ENCODE measurements at places on chromosomes 1 and 21.

DNA sequence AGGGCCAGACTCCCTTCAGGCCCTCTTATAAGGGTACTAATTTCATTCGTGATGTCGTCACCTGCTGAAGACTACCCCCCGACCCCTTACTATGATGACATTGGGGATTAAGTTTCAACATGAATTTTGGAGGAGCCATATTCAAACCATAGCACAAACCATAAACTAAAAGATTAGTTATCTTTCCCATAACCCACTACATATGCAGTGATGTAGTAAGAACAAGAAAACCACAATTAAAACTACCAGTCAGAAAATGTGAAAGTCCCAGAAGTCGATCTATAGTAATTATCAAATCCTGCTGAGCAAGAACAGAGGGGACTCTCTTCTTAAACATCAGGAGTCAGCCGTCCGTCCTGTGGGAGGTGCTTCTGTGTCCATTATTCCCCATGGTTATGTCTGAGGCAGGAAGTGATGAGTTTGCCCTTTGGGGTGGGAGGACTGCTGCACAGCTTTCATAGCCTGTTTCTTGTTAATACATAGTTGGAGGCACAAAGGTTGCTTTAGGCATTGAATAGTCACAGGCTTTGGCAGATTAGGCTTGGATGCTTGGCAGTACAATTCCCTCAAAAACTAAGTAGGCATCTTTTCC, 35.9 kb upstream of the PTGFRN start:
- no peak for DNase-seq

GRCh38 chr1:82001345-82001744, 200.6 kb downstream of the ADGRL2 start:
- DNase-seq: no peak

- DNase-seq: no peak
Measured at GRCh38 chr21:46297338-46298271, 11.5 kb downstream of the YBEY start.

DNA sequence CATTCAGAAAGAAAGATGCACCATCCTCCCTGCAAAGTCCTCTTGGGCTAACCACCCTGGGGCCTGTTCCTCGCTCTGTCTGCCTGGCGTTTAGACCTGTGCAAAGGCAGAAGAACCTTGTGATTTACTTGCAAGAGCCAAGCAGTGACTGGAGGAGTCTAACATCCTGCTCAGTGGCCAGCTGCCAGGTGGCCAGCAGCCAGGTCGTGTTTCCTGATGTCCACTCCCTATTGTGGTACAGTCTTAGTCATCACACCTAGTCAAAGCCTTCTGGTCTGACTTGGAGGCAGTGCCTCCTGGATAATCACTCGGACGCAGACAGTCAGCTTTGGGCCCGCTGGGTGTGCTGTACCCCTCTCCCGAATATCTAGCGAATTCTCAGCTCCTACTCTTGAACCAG, 118.1 kb downstream of the PGBD5 start:
- DNase-seq: no peak

- DNase-seq: no peak
Measured at GRCh38 chr1:118989006-118989815, 1.1 kb upstream of the TBX15 start.

GRCh38 chr1:212470059-212470458, 37.3 kb downstream of the NENF start:
- DNase-seq: no peak

GRCh38 chr1:29828526-29829447, 592.5 kb downstream of the PTPRU start:
- DNase-seq: no peak

DNA sequence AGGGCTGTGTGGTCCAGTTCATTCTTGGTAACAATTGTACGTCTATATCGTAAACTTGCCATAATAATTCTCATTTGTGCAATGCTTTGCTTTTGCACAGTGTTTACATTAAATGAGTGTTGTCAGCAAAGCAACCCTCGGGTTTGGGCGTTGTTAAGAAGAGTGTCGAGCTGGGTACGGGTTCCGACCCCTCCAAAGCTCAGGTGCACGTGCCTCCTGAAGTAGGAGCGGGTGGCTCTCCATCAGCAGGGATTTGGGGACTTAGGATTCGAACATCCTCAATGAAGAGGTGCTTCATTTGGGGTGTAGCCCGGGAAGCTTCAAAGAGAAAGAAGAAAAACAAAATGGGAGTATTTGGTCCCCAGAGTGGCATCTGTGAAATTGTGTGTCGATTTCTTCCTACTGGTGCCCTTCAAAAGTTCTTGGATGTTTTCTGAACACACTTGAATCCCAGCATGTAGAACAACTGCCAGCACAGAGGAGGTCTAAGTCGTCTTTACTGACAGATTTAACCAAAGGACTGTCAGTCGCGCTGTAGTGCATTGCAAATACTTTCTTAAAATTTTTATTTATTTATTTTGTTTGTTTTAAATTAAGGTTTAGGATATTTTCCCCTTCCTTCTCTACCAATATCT, 1.1 kb downstream of the TRIM58 start:
- DNase-seq: no peak

DNA sequence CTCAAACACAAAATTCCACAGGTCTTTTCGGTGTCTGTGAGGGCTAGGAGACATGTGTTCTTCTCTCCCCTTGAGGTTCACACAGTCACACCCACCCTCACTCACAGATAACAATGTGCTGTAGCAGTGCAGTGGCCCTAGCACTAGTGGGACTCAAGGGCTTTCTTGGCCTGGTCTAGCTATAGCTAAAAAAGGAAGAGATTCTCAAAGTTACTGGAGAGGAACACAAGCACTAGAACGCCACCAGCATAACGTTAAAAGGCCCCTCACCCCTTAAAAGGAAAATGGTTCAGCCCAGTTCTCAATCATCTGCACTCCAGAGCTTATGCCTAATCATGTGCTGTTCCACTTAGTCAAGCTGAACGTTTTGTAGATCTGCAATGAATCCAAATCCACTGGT, 39.5 kb downstream of the RGS8 start:
- no peak for DNase-seq

GRCh38 chr1:29900104-29900679, 663.9 kb downstream of the PTPRU start:
- no peak for DNase-seq

DNA sequence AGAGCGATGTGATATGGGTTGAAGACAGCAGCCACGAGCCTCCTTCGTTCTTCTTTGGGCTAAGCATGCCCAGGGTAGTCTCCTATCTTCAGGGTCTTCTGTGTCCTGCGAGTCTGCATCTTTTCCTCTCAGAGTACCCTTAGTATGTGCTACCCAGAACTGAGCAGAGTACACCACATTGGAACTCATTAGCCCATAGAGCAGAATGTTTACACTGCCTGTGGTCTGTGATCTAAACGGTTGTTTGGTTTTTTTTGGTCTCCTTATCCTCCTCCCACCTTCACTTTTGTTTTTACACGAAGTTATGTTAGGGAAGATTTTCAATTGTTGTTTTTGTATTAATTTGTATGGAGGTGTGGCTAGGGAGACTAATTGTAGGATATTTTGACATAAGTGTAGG, 126.4 kb downstream of the NEK7 start:
- DNase-seq: no peak

DNA sequence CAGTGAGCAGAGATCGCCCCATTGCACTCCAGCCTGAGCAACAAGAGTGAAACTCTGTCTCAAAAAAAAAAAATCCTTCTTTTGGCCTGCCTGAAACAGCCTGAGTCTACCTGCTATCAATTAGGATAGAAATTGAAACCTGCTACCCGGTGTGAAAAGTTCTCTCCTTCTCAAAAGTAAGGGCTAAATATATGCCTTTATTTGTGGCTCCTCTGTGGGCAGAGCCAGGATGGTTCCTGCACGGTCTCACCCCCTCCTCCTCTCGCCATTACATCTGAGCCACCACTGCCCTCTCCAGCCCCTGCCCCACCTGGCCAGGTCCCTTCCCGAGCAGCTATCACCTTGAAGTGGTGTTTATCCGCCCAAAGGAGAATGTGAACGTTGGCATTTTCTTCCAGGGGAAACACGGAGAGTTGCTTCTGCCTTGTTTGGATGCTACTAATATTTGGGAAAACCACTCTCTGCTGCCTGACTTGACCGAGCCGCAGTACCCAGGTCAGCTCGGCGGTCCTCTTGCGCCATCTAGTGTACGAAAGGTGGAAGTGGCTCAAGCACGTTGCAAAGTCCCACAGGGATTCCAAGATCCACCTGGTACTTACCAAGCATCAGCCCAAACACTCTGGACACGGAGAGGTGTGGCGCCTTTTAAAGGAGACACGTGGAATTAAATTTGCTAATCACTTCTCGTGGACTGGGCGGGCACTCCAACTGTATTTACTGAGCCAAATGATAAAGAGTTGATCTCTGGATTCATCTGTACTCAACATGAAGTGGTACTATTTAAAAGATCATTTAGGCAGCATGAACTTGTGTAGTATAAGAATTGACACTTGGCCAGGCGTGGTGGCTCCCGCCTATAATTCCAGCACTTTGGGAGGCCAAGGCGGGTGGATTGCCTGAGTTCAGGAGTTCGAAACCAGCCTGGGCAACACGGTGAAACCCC, 31.9 kb downstream of the SETD4 start:
- peak; percentile 68 for DNase-seq

DNA sequence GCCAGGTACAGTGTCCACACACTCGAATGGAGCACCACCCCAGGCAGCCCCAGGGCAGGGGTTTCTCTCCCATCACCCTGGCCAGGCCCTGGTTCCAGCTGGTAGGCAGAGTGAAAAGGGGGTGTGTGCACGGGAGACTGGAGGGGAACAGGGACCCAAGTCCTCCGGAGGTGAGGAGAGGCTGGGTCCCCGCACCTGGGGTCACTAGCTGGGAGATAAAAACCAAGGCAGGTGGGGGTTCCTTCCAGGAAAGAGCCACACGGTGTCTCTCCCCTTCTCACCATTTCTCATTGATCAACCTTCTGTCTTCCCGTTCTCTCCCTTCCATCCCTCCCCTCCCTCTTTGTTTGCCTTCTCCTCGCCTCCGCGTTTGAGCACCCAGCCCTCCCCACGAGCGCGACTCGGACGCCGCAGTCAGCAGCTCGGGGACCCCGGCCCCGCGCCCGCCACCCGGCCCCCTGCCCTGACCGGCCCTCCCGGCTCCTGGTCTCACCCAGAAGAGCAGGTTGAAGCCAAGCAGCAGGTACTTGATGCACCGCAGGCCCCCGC, 358 bp downstream of the TSPAN2 start:
- DNase-seq: no peak

- no peak for DNase-seq
Measured at GRCh38 chr1:235470741-235471439, 33.4 kb downstream of the B3GALNT2 start.

DNA sequence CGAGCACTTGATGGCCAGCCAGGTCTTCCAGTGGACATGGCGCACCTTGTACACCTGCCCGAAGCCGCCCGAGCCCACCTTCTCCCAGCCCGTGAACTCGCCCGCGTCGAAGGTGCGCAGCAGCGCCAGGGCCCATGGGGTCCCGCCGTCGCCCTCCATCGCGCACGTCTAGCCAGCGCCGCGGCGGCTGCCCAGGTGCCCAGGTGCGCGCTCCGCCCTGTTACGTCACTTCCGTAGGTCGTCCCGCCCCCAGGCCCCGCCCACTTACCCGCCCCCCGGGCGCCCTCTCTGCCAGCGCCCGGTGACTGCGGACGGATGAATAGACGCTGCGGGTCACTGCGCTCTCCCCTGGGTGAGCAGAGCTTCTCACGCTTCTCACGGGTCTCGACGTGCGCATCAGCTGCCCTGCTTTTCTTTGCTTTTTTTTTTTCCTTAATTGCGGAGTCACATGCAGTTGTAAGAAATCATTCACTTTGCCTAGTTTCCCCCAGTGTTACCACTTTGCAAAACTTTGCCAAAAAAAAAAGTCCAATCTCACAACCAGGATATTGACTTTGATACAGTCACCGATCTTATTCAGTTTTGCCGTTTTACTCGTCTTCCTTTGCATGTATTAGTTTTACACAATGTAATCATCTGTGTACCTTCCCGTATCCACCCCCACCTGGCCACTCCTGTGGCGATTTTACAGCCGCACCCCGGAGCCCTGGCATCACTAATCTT, at the start of gene RIPK4:
Gene RIPK4, minus strand, starts transcription at position 170 of the 723 bp plus-strand sequence. Its CDS starts 11 bp downstream, at position 159.
- DNase-seq: peak; percentile 70

DNA sequence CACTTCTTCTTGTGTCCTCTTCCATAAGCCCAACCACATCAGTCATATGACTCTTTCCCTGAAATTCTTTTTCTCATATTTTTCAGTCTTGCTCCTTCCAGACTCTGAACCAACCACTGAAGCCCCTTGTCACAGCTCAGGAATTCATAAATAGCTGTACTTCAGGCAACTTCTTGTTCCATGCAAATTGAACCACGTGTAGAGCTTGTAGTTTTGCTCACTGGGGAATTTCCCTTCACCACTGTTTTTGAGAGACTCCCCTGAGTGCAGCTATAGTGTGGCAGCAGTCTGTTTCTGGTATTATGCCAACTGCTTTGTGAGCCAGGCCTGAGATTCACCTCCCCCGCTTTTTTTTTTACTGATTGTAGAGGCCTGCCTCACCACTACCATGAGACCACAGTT, 150.3 kb upstream of the SPAG17 start:
- DNase-seq: no peak

DNA sequence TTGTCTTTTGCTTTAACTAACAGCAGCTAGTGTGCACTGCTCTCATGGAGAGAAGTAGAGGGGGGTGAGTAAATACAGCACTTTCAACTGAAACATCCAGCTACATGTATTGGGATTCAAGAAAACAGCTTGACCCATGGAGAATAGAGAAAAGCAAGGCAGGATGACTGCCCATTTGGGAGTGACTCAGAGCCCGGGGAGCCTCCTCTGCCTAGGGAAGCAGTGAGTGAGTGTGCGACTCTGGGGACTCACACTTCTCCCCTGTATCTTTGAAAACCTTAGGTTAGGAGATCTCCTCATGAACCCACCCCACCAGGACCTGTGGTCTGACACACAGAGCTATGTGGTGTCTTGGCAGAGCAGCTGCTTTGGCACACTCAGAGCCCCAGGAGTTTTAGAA, 82.0 kb upstream of the PTGFR start:
- no peak for DNase-seq

Measured in activated T-cell treated with anti-CD3 and anti-CD28 coated beads, Interleukin-2, amount 50 U/mL, for 1 hour (primary cell).